CD4-positive, alpha-beta T cell treated with Interleukin-12 subunit alpha and Interleukin-12 subunit beta, for 1 hour (primary cell): ENCODE measurements at places on chromosomes 1 and 21.

DNA sequence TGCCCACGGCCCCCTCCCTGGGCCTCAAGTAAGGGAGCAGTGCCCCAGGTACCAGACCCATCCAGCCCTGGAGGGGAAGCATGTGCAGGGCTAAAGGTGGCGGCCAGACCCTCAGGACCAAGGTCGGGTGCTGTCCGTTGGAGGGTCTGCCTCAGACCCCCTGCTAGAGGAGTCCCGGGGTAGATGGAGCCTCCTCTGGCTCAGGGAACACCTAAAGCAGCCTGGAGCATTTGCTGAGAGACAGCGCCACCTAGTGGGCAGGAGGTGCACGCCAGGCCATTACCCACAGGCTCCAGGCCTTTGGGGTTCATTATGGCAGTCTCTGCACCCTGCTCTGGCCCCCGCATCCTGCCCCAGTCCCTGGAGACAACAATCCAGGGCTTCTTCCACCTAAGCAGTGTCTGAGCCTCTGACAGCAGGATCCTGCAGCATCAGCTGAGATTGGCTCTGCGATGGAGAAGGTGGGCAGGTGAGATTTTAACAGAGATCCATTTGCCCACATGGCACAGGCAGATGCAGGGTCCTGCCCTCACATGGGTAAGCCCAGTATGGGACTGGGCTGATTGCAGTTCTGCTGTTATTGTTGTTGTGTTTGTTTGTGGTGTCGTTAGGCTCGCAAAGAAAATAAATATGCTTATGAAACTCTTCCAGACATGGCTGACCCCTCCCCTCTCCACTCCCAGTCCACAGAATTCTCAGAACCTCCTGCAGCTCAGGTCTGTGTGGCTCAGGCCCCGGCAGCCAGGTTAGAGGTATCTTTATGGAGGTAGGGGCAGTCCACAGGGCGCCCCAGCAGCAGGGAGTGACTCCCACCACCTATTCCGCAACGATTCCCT, 42.4 kb downstream of the CTNNBIP1 start:
- DNase-seq, result peak; percentile 87

DNA sequence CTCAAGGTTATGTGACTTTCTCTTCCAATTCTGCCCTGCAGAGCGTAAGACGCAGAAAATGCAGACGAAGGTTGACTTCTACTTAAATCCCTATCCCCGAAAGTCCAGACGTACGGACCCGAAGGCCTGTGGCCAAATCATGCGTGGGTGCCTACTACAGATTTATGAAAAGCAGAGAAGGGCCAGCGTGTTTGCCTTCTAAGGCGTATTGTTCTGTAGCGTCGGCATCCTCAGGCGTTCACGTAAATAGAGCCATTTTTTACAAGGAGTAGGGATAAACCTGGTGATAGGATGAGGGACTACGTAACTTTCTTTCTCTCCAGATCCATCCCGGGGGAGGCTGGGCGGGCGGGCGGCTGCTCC, 222 bp upstream of the GIPC2 start:
- DNase-seq, result no peak

GRCh38 chr1:10586125-10586524, 111.4 kb downstream of the PEX14 start:
- no peak for DNase-seq

GRCh38 chr1:41367288-41367642, 6.0 kb downstream of the FOXO6 start:
- DNase-seq, result no peak
